Endothelial cell of umbilical vein (primary cell): ENCODE measurements at places on chromosomes 2 and 18.

DNA sequence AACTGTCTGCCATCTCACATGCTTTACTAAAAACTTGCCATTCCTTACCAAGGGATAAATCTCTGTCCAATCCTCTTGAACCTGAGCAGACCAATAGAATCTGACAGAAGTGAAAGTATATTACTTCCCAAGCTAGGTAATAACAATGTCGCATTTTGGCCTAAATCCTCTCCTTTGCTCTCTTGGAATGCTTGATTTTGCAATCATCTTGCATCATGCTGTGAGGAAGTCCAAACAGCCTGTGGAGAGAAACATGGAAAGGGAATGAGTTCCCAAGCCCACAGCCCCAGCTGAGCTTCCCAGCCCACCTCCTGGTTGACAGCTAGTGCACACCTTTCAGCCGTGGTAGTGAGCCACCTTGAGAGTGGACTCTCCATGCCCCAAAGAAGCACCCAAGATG is 540.6 kb downstream of the STK39 start:
- no peaks in the 10 kb centered on the region for H3K27me3 ChIP-seq
- DNase-seq, result no peak
- H3K4me1 ChIP-seq, result no peaks in the 10 kb centered on the region
- no peak overlapping the region for H3K4me3 ChIP-seq
- H3K27ac ChIP-seq, result no peak overlapping the region
- no peaks in the 10 kb centered on the region for H3K36me3 ChIP-seq

GRCh38 chr2:168635065-168635577 is 167.3 kb upstream of the NOSTRIN start:
- H3K4me1 ChIP-seq, result peaks cover 16% of the 10 kb centered on the region
- DNase-seq, result no peak
- no peak overlapping the region for H3K4me3 ChIP-seq
- no peaks in the 10 kb centered on the region for H3K27me3 ChIP-seq

DNA sequence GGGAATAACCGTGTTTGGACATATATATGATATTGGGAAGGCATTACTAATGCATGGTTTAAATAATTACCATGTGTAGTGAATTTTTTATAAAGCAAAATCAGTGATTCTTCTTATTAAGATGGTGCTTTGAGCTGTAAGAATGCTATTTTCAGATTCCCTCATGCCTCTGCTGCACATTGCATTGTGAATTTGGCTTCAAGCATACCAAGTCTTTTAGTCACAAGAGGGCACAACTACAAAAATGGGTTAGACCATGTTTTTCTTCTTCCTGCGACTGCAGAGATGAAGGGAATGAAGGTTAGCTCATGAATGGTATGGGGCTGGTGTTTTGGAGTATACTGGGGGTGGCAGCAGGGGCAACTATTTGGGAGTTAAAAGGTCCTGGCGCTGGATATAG is 320.1 kb downstream of the SLC4A3 start:
- no peaks in the 10 kb centered on the region for H3K27me3 ChIP-seq
- no peak for DNase-seq
- no peaks in the 10 kb centered on the region for H3K36me3 ChIP-seq
- H3K27ac ChIP-seq, result no peak overlapping the region

- DNase-seq, result no peak
- no peaks in the 10 kb centered on the region for H3K27me3 ChIP-seq
- H3K27ac ChIP-seq, result no peak overlapping the region
- H3K36me3 ChIP-seq, result no peaks in the 10 kb centered on the region
- H3K4me1 ChIP-seq, result no peaks in the 10 kb centered on the region
Measured at GRCh38 chr2:21633911-21634310, 510.1 kb downstream of the TDRD15 start.

DNA sequence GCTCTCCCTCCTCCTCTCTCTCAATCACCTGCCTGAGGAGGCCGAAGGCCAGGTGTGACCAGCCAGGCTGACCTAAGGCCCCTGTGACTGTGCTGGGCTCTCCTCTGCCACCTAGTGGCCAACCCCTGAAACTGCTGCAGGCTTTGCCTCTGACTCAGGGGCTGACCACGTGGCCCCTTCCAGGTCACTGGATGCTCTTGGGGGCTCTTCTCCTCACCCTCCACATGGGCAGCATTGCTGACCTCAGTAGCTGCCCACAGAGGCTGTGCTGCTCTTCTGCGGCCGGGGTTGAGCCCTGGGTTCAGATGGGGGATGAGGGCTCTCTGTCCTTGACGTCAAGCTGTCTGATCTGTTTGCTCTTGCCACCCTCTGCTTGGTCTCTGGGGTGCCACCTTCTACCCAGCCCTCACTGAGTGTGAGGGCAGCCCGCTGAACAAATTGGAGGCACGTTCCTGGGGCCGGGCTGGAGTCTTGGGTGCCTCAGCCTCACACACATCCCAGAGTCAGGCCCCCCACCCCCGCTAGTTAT is 122.7 kb downstream of the TWIST2 start:
- peaks cover 20% of the 10 kb centered on the region for H3K4me1 ChIP-seq
- DNase-seq, result peak; percentile 66
- H3K4me3 ChIP-seq, result no peak overlapping the region
- H3K27me3 ChIP-seq, result no peaks in the 10 kb centered on the region
- no peak overlapping the region for H3K27ac ChIP-seq

DNA sequence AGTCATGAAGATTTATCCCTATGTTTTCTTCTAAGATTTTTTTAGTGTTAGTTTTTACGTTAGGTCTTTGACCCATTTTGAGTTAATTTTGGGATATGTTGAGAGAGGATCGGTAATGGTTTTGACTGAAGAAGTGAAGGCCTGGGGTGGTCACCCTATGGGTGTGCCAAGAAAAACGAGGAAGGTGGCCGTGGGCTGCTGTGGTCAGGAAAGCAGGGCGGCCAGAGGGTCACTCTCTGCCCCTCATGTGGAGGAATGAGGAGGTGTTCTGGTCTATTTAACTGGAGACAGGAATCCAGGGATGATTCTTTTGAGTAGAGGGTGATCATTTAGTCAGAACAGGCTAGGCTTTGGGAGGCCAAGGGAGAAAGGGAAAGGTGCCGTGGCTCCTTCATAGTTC is 50.7 kb downstream of the MYO7B start:
- H3K4me3 ChIP-seq, result no peak overlapping the region
- no peak for DNase-seq
- H3K27ac ChIP-seq, result no peak overlapping the region

DNA sequence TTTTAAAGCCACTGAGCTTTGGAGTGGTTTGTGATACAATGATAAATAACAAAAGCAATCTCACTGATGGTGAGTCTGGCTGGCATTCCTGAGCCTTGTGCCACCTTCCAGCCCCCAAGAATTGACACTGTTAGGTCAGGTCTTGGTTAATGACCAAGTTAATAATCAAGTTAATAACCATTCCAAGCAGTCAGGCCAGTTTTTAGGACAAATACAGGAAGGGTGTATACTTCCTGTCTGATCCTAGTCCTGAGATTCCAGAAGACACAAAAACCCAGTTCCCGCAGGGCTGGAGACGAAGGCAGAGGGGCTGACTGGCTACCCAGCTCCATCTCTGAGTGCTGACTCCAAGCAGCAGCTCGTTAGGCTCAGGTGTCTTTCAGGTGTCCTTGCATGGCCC is 74.6 kb upstream of the LAPTM4A start:
- no peak for DNase-seq
- H3K36me3 ChIP-seq, result no peaks in the 10 kb centered on the region
- H3K27me3 ChIP-seq, result no peaks in the 10 kb centered on the region

DNA sequence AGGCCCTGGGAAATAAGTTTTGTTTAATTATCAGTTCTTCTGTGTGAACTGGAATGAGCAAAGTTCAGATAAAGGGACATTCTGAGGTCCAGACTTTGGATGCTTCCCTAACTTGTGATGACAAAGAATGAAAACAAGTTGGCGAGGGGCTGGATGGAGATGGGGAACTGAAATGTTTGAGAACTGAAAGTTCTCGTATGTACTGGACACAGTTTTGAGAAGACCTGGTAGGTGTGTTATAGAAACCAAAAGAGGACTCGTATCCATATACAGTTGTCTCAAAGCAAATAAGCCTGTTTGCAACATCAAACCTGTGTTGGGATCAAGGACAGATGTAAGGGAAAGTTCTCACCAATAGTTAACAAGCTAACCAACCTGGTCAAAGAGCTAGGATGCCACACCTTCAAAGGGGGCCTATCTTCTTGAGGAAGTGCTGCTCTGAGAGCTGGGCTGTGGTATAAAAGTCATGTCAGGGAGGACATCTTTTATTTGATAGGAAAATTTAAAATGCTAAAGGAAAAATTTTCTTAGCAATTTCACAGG is at the start of gene UPP2:
UPP2 (plus strand) TSS at position 493 of the 543 bp plus-strand sequence. CDS start 188 bp downstream, outside the sequence.
- H3K4me1 ChIP-seq, result no peaks in the 10 kb centered on the region
- H3K27ac ChIP-seq, result no peak within 1 kb of the TSS
- DNase-seq, result no peak

DNA sequence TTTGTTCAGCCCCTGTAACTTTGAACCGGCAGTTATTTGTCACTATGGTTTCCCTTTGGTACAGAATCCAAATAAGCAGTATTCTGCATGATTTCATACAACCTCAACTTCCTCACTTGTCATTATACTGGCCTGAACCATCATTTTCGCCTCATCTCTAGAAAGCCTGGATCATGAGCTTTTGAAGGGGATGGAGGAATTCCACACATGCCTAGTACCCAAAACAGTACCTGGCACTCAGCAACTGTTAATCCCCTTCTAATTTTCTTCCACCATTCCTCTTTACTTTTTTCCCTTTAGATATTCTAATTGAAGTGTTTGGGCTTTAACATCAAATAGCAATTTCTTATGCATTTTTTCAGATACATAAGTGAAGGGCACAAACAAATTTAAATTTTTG is 1574.4 kb upstream of the NXPH2 start:
- no peak for DNase-seq
- H3K36me3 ChIP-seq, result no peaks in the 10 kb centered on the region
- H3K4me1 ChIP-seq, result no peaks in the 10 kb centered on the region
- no peak overlapping the region for H3K4me3 ChIP-seq
- H3K27me3 ChIP-seq, result no peaks in the 10 kb centered on the region
- no peak overlapping the region for H3K27ac ChIP-seq

DNA sequence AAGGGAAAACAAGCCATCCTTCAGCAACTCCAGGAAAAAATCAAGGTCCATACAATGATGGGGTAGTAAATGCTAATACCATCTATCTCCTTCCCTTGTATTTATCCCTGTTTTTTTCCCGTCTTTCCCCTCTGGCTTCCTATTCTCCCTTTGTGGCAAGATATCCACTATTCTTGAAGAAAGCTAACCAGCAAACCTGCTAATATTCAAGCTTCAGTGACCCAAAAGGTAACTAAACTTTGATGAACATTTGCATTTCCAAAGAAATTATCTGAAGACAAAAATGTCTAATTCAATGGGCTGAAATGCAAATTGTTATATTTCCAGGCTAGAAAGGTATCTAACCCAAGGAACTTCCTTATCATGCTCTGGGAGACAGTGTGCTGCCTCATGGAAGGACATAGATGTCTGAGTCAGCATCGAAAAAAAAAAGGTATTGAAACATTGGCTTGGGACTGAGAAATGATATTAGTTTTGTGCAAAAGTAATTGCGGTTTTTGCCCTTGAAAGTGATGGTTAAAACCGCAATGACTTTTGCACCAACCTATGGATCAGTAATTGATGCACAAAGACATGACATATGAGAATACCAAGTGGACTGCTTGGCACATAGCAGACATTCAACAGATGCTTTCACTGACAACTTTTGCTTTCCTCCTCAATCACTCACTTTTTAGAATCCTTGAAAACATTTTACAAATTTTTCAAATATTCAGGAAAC is 63.7 kb upstream of the HNMT start:
- DNase-seq, result no peak
- H3K36me3 ChIP-seq, result no peaks in the 10 kb centered on the region
- H3K27ac ChIP-seq, result no peak overlapping the region
- H3K27me3 ChIP-seq, result no peaks in the 10 kb centered on the region

- DNase-seq, result no peak
- H3K4me1 ChIP-seq, result peaks cover 2% of the 10 kb centered on the region
- H3K4me3 ChIP-seq, result no peak overlapping the region
- no peaks in the 10 kb centered on the region for H3K27me3 ChIP-seq
- no peak overlapping the region for H3K27ac ChIP-seq
Measured at GRCh38 chr2:112601754-112602153, 17.3 kb downstream of the CHCHD5 start.

DNA sequence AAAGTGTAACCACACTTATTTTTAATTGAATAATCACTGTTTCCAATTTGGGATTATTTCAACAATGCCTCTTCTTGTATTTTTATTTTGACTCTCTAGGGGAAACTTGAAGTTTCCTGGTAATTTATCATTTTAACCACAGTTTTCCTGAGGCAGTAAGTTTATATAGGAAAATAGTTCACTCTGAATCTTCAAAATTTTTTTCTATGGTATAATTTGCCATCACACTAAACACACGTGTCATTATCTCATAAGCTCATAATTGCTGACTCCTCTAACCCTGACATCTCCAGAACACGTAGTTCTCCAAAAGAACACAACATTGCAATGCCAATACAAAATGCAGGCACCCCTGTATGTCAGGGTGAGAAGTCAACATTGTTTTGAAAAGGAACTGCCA is 102.2 kb upstream of the FZD7 start:
- no peak overlapping the region for H3K4me3 ChIP-seq
- no peak for DNase-seq
- H3K36me3 ChIP-seq, result no peaks in the 10 kb centered on the region
- H3K27ac ChIP-seq, result no peak overlapping the region

- H3K4me3 ChIP-seq, result no peak overlapping the region
- no peak for DNase-seq
- no peak overlapping the region for H3K27ac ChIP-seq
- H3K27me3 ChIP-seq, result no peaks in the 10 kb centered on the region
- H3K4me1 ChIP-seq, result no peaks in the 10 kb centered on the region
- H3K36me3 ChIP-seq, result no peaks in the 10 kb centered on the region
Measured at GRCh38 chr18:63646936-63647335, 2.9 kb upstream of the SERPINB4 start.

GRCh38 chr2:96769814-96770213 is 9.1 kb downstream of the CNNM4 start:
- no peak for DNase-seq
- no peaks in the 10 kb centered on the region for H3K27me3 ChIP-seq
- H3K4me1 ChIP-seq, result no peaks in the 10 kb centered on the region

- H3K27ac ChIP-seq, result no peak overlapping the region
- H3K4me1 ChIP-seq, result no peaks in the 10 kb centered on the region
- H3K36me3 ChIP-seq, result no peaks in the 10 kb centered on the region
- H3K4me3 ChIP-seq, result no peak overlapping the region
- no peaks in the 10 kb centered on the region for H3K27me3 ChIP-seq
Measured at GRCh38 chr2:159922563-159922962, 124.6 kb upstream of the CD302 start.

DNA sequence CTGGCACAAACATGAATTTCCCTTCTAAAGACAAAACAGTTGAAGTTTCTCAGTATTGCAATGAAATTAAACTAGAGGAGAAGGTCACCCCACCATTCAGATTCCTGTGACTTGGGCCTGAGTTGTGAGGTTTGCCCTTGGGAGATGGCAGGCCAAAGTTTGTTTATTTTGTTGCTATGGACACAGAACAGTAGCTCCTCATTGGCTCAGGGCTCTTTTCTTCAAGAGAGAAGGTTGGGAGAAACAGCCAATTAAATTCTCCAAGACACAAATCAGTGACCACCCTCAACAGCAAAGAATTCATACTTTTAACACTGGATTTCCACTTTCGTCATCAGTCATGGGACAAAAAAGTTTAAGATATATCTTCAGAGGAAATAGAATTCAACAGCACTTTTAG is at the start of gene FLACC1:
FLACC1 (minus strand) TSS at position 125 of the 400 bp plus-strand sequence. CDS start 5,941 bp downstream, outside the sequence.
- no peaks in the 10 kb centered on the region for H3K36me3 ChIP-seq
- H3K27ac ChIP-seq, result no peak within 1 kb of the TSS
- no peaks in the 10 kb centered on the region for H3K27me3 ChIP-seq
- peak; percentile 24 for DNase-seq
- H3K4me1 ChIP-seq, result no peaks in the 10 kb centered on the region
